ENCODE measurements at places on chromosomes 2 and 18.

DNA sequence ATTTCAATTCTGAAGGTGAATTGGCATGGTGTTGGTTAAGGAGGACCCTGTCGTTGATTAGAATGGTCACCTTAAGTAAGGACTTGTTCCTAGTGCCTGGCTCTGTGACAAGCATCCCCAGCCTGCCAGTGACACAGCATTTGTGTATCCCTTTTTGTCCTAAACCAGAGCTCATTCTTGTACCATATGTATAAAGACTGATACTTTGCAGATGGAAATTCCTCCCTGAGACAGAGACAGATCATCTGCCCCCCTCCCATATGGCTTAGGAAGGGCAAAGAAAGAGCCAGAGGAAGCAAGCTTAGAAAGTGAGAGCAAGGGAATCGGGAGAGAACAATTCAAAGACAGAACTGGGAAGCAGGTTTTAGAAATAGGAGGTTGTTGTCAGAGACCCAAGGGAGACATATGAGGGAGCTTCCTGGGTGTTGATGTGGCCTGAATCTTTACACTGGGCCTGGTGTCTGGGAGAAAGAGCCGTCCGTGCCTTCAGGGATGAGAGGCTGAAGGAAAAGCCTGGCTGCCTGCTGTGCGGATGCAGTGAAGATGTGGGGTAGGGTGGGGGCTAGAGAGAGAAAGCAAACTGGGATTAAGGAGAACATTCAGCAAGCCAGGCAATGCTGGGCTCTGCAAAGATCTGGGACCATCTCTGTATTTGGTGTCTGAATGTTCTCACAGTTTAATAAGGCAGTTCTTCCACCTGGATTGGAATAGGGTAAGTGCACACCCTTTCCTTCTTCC is 13.2 kb upstream of the CHRNA1 start:
- H3K27ac ChIP-seq, result peak overlapping the region; percentile 29
- H3K36me3 ChIP-seq, result no peaks in the 10 kb centered on the region
- no peak for DNase-seq
- H3K4me3 ChIP-seq, result no peak overlapping the region
- H3K4me1 ChIP-seq, result peaks cover 20% of the 10 kb centered on the region

DNA sequence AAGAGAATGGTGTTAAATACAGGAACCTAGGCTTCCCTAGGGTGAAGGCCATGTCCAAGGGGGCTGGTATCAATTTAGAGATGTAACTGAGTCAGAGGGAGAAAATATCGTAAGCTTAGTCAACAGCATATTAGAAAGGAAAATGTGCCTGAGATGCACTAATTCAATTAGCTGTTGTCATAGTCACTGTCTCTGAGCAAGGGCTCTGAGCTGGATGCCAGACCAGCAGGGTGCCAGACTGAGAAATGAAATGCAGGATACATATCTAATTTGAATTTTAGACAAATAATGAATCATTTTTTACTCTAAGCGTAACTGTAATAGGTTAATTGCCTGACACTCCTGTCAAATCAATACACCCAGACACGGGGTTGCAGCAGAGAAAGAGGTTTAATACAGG is 11.4 kb upstream of the SLC35F6 start:
- no peaks in the 10 kb centered on the region for H3K27me3 ChIP-seq
- no peak overlapping the region for H3K4me3 ChIP-seq
- DNase-seq, result no peak
- H3K27ac ChIP-seq, result no peak overlapping the region

DNA sequence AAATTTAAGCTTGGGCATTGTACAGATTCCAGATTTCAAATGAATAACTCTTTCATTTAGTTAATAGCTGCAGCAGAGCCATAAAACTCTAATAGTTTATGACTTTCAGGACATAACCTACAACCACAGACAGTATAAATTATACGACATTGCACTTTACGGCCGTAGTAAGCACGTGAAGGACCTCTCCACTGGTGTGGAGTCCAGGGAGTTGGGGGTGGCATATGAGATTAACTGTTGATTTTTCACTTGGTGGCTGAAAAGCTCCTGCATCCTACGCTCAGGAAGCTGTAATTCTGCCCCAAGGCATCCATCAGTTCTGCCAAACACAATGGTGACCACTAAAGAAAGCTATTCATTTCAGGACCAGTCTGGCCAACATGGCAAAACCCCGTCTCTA is 376.2 kb downstream of the SOX11 start:
- H3K4me3 ChIP-seq, result no peak overlapping the region
- no peaks in the 10 kb centered on the region for H3K36me3 ChIP-seq
- no peaks in the 10 kb centered on the region for H3K27me3 ChIP-seq

GRCh38 chr2:8984157-8984556 is 19.3 kb downstream of the MBOAT2 start:
- H3K4me3 ChIP-seq, result no peak overlapping the region
- H3K27me3 ChIP-seq, result no peaks in the 10 kb centered on the region
- no peaks in the 10 kb centered on the region for H3K36me3 ChIP-seq
- H3K4me1 ChIP-seq, result no peaks in the 10 kb centered on the region

- DNase-seq, result no peak
- no peaks in the 10 kb centered on the region for H3K36me3 ChIP-seq
- no peaks in the 10 kb centered on the region for H3K27me3 ChIP-seq
- no peak overlapping the region for H3K4me3 ChIP-seq
Observed at GRCh38 chr2:24482251-24482971, 8.6 kb upstream of the NCOA1 start.

DNA sequence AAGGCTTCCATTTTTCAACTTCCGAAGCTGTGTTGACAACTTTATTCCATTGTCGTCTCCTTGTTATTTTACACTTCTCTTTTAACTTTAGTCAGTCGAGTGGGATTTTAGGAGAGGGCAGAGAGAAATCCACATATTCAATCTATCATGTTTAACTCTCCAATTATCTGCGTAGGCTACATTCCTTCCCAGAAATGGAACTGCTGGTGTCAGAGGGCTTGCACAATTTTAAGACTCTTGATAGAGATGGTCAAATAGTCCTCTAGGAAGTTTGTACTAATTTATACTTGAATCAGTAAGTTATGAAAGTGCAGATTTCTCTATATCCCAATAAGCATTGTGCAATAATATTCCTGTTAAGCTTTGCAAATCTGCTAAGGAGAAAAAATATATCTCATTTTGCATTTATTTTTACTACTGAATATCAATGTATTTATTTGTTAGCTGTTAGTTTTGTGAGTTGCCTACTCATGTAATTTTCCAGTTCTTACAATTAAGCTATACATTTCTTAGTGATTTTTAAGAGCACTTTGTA is 95.6 kb downstream of the CYP26B1 start:
- H3K27me3 ChIP-seq, result no peaks in the 10 kb centered on the region
- no peak for DNase-seq
- H3K36me3 ChIP-seq, result no peaks in the 10 kb centered on the region
- no peak overlapping the region for H3K4me3 ChIP-seq
- no peak overlapping the region for H3K27ac ChIP-seq
- no peaks in the 10 kb centered on the region for H3K4me1 ChIP-seq

GRCh38 chr2:152097290-152097800 is 1.5 kb downstream of the CACNB4 start:
- H3K4me1 ChIP-seq, result peaks cover 22% of the 10 kb centered on the region
- no peak overlapping the region for H3K27ac ChIP-seq
- no peak for DNase-seq

DNA sequence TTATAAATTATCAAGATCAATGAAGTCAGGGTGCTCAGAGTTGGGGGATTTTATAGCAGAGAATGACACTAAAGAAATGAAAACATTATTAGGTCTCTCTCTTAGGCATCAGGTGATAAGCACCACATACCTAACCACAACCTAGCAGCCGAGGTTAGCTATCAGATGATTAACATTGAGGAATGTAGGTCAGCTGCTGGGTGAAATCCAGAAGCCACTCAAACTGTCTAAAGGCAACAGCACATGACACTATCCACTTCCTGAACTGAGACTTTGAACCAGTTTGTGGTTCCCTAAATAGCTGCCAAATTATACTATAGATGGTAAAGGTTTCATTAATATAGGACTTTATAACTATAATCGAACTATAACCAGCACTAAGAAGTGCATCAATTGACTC is 4.7 kb downstream of the EPG5 start:
- H3K4me1 ChIP-seq, result peaks cover 55% of the 10 kb centered on the region
- H3K27me3 ChIP-seq, result no peaks in the 10 kb centered on the region
- peak overlapping the region; percentile 52 for H3K4me3 ChIP-seq
- DNase-seq, result peak; percentile 68
- H3K36me3 ChIP-seq, result peaks cover 18% of the 10 kb centered on the region

GRCh38 chr2:55779459-55780421 is 86.1 kb upstream of the PNPT1 start:
- H3K36me3 ChIP-seq, result no peaks in the 10 kb centered on the region
- H3K4me1 ChIP-seq, result no peaks in the 10 kb centered on the region
- no peak overlapping the region for H3K4me3 ChIP-seq
- DNase-seq, result no peak

DNA sequence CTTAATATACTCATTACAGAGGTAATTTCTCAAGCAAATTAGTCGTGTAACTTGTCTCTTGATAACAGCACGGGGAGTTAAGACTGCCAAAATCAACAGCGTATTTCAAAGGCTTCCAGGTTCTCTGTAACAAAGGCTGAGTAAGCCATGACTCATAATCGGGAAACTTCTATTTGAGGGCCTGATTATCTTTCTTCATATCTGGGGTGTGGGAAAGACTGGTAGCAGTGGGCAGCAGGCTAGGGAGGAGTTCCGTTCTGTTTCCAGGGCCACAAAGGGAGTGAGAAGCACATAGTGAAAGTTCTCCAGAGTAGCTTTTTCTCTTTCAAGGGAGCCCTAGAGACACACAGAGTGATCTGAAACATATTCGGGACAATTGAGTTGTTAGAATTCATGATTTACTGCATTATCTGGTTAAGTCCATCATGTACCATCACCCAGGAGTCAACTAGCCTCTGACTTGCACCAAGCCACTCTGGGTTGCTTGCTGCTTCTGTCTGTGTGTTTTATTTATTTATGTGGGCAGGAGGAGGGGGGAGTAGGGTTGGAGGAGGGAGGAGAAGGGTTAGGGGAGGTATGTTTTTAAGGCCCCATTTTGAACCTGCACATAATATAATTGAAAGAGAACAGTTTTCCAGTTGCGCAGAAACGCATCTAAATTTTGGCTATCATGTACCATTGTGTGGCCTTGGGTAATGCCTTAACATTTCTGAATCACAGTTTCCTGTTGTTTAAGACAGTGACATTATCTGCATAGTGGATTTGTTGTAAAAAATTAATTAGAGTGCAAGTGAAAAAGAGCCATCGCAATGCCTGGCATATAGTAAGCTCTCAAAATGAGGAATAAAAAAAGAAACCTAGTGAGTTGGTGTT is 80.5 kb upstream of the ITPRID2 start:
- DNase-seq, result no peak
- H3K4me1 ChIP-seq, result peaks cover 7% of the 10 kb centered on the region
- no peaks in the 10 kb centered on the region for H3K36me3 ChIP-seq
- H3K4me3 ChIP-seq, result no peak overlapping the region
- H3K27ac ChIP-seq, result no peak overlapping the region

DNA sequence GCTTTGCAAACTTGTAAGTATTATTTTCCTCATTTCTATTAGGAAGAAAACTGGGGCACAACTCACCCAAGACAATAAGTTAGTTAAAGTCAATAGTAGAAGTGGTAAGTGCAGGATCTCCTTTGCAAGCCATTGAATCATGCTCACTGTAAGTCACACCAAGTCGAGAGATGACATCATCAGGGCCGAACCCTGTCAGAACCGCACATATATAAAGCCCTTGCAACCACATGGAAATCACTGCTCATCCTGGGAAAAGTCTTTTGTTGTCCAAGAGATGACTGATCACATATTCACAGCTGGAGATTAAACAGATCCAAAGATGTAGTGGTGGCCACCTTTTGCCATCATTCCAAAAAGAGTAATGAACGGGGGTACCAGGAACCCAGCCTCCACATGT is 484.8 kb upstream of the ID2 start:
- no peaks in the 10 kb centered on the region for H3K27me3 ChIP-seq
- peaks cover 22% of the 10 kb centered on the region for H3K36me3 ChIP-seq
- no peak overlapping the region for H3K4me3 ChIP-seq
- no peak overlapping the region for H3K27ac ChIP-seq

DNA sequence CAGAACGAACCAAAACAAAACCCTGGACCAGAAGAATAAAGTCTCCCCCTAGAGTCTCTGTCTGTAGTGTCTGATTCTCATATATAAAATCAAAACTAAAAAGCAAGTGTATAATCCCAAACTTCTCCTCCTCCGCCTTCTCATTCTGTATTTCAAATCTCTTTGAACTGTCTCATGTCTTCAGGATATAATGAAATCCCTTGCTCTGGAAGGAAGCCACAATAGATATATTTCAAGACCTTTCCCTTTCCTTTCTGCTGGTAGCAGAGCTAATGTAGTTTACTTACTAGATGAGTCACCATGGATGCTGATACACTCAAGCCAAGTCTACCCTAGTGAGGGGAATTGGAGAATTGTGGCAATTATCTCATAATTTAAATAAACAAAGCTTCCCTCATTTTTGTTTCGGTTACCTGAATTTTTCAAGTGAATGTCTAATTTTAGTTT is 33.5 kb upstream of the CCDC93 start:
- no peaks in the 10 kb centered on the region for H3K4me1 ChIP-seq
- H3K36me3 ChIP-seq, result no peaks in the 10 kb centered on the region
- no peak for DNase-seq
- peaks cover 36% of the 10 kb centered on the region for H3K27me3 ChIP-seq
- H3K4me3 ChIP-seq, result no peak overlapping the region

GRCh38 chr2:128535953-128536352 is 217.3 kb upstream of the HS6ST1 start:
- H3K27me3 ChIP-seq, result peaks cover 11% of the 10 kb centered on the region
- H3K4me3 ChIP-seq, result no peak overlapping the region
- H3K4me1 ChIP-seq, result no peaks in the 10 kb centered on the region
- no peak overlapping the region for H3K27ac ChIP-seq
- peak; percentile 15 for DNase-seq

- no peaks in the 10 kb centered on the region for H3K4me1 ChIP-seq
- no peak for DNase-seq
- H3K27ac ChIP-seq, result no peak overlapping the region
- H3K4me3 ChIP-seq, result no peak overlapping the region
- no peaks in the 10 kb centered on the region for H3K36me3 ChIP-seq
- peaks cover 7% of the 10 kb centered on the region for H3K27me3 ChIP-seq
Observed at GRCh38 chr2:128595763-128596395, 277.2 kb upstream of the HS6ST1 start.

GRCh38 chr2:96698221-96698861 is 41.5 kb downstream of the LMAN2L start:
- H3K27me3 ChIP-seq, result no peaks in the 10 kb centered on the region
- no peak overlapping the region for H3K4me3 ChIP-seq
- no peak for DNase-seq

- H3K27me3 ChIP-seq, result no peaks in the 10 kb centered on the region
- no peaks in the 10 kb centered on the region for H3K36me3 ChIP-seq
- H3K27ac ChIP-seq, result no peak overlapping the region
- no peak for DNase-seq
- H3K4me3 ChIP-seq, result no peak overlapping the region
- H3K4me1 ChIP-seq, result no peaks in the 10 kb centered on the region
Observed at GRCh38 chr18:58186258-58186948, 142.4 kb downstream of the NEDD4L start.

DNA sequence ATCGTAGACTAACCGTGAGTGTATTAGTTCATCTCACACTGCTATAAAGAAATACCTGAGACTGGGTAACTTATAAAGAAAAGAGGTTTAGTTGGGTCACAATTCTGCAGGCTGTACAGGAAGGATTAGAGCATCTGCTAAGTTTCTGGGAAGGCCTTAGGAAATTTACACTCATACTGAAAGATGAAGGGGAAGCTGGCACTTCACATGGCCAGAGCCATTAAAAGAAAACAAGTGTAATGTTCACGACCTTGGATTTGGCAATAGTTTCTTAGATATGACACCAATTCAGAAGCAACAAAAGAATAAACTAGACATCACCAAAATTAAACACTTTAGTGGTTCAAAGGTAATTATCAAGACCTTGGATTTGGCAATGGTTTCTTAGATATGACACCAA is 23.8 kb downstream of the ABCB11 start:
- no peaks in the 10 kb centered on the region for H3K36me3 ChIP-seq
- peak overlapping the region; percentile 22 for H3K27ac ChIP-seq
- peaks cover 6% of the 10 kb centered on the region for H3K27me3 ChIP-seq
- peak overlapping the region; percentile 8 for H3K4me3 ChIP-seq
